ENCODE measurements at places on chromosomes 2 and 18.

GRCh38 chr18:54734059-54734458 is 94.2 kb upstream of the RAB27B start:
- no peak for DNase-seq

- DNase-seq: no peak
Measured at GRCh38 chr18:5543036-5543680, 639 bp downstream of the EPB41L3 start.

GRCh38 chr2:109098251-109098920 is 30.6 kb upstream of the SH3RF3 start:
- DNase-seq: no peak

- no peak for DNase-seq
Measured at GRCh38 chr2:97870396-97870843, 125.3 kb downstream of the TMEM131 start.

DNA sequence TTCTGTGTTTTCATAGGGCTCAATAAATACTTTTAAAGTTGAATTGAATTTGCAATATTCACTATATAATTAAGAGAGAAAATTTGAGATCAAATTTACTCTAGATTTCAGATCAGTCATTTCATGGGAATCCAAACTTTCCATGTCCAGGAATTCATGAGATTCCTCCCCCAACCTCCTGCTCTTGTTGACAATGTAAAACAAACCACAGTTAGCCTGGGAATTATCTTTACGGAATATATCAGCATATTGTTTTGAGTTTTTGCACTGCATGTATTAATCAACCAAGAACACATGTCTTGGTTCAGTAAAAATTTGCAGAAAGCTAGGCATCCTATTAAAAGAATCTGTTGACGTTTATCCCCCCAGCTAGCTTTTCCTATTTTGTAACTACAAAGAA is 42.3 kb downstream of the CYP1B1 start:
- DNase-seq: no peak

DNA sequence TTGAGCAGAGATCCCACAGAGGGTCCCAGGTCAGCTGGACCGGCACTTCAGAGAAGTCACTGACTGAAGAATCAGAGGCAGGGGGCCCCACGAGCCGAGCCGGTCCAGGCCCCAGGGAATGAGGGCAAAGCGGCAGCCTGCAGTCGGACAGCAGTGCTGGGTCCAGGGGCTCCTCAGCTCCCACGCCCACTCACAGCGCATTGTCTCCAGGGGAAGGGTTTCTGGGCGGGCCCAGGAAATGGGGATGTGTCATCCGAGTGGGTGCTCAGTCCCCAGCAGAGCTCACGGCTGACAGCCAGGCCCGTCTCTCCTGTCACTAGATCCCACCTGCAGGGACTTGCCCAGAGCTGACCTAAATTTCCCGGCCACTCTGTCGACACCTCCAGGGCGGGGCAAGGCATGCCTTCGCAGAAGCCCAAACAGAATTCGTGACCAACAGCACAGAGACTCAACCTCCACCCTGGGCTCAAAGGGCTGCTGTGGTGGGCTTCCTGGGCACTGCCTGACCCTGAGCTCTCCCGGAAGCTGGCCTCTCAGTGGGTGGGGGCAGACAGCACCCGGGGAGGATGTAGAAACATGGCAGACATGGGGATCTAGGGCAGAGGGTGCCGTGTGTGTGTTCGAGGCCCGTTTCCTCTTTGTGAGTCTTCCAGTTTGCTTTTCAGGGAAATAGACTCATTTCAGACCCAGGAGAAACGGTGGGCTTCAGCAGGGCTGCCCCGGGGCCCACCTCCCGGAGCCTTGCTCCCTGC is 42.1 kb upstream of the TAF1B start:
- DNase-seq: peak; percentile 62

GRCh38 chr18:58405107-58405898 is 223.6 kb downstream of the ALPK2 start:
- no peak for DNase-seq
